ENCODE measurements at places on chromosomes 2 and 18.

GRCh38 chr2:133495226-133495625 is 73.0 kb downstream of the NCKAP5 start:
- no peak for DNase-seq

- DNase-seq: no peak
These were observed 131.6 kb upstream of the FN1 start for GRCh38 chr2:215567504-215567903.

- no peak for DNase-seq
These were observed 411.6 kb upstream of the NRP2 start for GRCh38 chr2:205270689-205271088.

- DNase-seq: no peak
These were observed 2.2 kb downstream of the IL1F10 start for GRCh38 chr2:113069676-113070605.

- no peak for DNase-seq
These were observed 1.8 kb upstream of the ARID5A start for GRCh38 chr2:96534701-96535181.

DNA sequence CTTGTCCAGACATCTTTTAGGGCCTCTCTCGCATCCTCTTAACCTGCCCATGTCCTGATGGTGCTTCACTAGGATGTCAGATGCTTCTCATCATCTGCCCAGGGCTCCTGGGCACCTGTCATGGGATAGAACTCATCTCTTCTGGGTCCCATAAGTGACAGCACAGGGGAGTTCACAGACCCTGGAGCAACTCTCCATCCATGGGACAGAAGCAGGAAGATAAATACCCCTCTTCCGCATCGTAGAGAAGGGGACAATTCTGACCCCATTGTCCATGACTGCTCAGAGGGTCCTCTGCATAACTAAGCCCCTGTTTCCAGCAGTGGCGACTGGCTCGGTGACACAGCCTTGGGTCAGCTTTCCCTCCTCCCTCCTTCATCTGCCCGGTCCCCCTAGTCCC is 82.3 kb downstream of the TWIST2 start:
- DNase-seq: no peak

DNA sequence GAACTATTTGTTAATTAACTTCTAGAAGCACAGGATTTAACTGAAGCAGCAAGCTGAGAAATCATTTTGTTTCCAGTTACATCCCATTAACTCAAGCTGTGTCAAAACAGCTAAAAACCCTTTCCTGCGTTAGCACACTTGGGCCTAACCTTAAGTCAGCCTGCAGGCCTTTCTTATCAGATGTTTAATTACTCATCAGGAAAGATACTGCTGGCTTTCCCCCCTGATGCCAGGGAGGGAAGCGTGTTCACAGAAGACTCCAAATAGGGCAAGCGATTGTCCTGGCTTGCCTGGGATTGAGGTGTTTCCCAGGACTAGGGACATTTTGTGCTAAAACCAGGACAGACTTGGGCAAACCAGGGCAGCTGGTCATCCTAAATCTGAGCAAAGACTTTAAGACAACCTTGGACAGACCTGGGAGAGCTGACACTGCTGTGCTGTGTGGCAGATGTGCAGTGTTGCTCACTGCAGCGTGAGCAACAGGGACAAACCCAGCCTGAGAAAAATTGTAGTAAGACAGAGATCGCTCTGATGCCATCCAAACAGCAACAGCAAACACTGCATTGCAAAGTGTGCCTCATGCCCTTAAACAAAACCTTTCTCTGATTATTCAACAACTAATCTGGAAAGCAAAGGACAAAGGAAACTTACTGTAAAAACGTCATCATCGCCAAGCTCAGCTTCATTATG is 100.9 kb downstream of the SPRED2 start:
- DNase-seq: no peak

DNA sequence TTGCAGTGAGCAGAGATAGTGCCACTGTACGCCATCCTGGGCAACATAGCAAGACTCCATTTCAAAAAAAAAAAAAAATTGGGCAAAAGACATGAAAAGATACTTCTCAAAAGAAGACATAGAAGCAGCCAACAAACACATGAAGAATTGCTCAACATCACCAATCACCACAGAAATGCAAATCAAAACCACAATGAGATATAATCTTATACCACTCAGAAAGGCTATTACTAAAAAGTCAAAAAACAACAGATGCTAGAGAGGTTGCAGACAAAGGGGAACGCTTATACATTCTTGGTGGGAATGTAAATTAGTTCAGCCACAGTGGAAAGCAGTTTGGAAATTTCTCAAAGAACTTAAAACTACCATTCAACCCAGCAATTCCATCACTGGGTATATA is 43.1 kb upstream of the CHAC2 start:
- no peak for DNase-seq

DNA sequence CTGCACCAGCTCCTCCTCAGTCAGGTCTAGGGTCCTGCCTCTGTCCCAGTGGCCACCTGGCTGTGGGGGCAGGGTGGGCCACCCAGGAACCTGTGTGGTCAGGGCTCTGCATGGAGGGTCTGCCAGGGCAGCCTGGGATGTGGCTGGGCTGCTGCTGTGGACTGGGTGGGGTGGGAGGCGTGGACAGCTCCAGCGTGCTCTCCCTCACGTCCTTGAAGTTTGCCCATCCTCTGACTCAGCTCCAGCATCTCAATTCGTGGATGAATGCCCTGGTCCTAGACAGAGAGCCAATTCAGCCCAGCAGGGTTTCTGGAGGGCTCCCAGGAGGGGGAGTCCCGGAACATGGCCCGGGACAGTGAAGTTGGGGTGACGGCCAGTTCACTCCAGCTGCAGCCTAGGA is 64.3 kb upstream of the EPAS1 start:
- DNase-seq: no peak

- peak; percentile 36 for DNase-seq
These were observed 617.5 kb upstream of the SOX11 start for GRCh38 chr2:5074733-5075132.

- no peak for DNase-seq
These were observed 162.1 kb upstream of the ZNF516 start for GRCh38 chr18:76656925-76657827.

GRCh38 chr2:639703-640102 is 37.5 kb downstream of the TMEM18 start:
- DNase-seq: no peak

GRCh38 chr2:29229640-29230039 is 114.4 kb downstream of the CLIP4 start:
- DNase-seq: no peak

DNA sequence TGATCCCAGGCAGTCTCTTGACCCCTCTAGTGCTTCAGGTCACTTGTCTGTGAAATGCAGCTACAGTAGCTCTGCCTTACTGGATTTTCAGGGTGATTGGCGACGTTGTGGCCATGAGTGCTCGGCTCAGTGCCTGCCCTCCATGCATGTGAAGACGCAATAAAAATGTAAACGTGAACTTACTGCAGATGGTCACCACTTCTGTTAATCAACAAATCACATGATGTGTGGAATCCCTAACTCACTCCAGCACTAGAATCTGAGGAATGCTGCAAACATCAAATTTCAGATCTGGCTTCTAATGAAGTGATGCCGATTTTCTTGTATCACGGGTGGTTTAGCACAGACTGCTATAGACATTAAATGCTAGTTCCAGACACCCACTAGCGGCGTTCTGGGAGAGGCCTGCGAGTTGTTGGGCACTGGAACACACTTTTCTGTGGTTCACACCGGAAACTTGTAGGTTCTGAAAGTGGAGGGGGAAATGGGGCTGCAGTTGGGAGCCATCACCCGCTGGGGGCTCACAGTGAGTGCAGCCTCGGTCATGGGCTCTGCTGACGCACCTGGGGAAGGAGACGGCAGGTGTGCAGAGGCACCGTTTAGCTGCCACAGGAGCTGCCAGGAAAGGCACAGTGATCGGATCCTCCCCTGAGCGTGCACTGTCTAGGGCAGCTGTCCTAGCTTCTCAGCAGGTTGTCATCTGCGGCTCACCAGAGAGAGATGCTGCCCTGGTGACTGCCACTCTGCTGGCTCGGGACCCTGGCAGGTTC is 6.5 kb downstream of the CNDP1 start:
- no peak for DNase-seq

- DNase-seq: no peak
These were observed 8.7 kb downstream of the MAL start for GRCh38 chr2:95034221-95034620.

DNA sequence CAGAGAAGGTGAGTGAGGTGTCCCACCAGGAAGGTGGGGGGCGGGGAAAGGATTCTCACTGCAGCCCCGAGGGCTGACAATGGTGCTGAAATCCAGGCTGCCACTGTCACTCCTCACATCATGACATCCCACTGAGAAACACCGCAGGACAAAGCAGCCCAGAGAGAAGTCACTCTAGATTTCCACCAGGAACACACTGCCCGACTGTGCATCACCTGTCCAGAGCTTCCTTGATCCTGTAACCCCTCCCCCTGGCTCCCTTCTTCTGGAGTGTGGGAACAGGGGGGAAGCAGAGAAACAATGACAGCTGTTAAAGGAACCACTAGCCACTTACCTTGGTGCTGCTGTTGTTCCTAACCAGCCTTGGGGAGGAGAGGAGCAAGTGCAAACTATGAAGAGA is 69.9 kb downstream of the MRO start:
- no peak for DNase-seq

GRCh38 chr2:238644095-238645081 is 203.5 kb upstream of the TWIST2 start:
- DNase-seq: no peak

DNA sequence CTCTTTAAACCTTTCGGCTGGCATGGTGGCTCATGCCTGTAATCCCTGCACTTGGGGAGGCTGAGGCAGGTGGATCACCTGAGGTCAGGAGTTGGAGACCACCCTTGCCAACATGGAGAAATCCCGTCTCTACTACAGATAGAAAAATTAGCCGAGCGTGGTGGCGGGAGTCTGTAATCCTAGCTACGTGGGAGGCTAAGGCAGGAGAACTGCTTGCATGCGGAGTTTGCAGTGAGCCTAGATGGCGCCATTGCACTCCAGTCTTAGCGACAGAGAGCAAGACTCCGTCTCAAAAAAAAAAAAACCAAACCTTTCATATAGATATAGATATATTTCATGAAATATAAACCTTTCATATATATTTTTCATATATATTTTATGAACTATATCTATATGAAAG is 864.7 kb downstream of the TRIB2 start:
- DNase-seq: no peak

- DNase-seq: no peak
These were observed 5.2 kb downstream of the XRCC5 start for GRCh38 chr2:216114382-216114713.

- DNase-seq: no peak
These were observed 1609.7 kb upstream of the ACVR2A start for GRCh38 chr2:146235158-146235557.

- no peak for DNase-seq
These were observed 103.9 kb upstream of the LRP1B start for GRCh38 chr2:142234741-142235140.

GRCh38 chr2:117170897-117171296 is 643.6 kb upstream of the DDX18 start:
- no peak for DNase-seq

- no peak for DNase-seq
These were observed 62.6 kb downstream of the MDH1 start for GRCh38 chr2:63651356-63651755.

- no peak for DNase-seq
These were observed 426.5 kb downstream of the SLC4A3 start for GRCh38 chr2:220053919-220054318.

DNA sequence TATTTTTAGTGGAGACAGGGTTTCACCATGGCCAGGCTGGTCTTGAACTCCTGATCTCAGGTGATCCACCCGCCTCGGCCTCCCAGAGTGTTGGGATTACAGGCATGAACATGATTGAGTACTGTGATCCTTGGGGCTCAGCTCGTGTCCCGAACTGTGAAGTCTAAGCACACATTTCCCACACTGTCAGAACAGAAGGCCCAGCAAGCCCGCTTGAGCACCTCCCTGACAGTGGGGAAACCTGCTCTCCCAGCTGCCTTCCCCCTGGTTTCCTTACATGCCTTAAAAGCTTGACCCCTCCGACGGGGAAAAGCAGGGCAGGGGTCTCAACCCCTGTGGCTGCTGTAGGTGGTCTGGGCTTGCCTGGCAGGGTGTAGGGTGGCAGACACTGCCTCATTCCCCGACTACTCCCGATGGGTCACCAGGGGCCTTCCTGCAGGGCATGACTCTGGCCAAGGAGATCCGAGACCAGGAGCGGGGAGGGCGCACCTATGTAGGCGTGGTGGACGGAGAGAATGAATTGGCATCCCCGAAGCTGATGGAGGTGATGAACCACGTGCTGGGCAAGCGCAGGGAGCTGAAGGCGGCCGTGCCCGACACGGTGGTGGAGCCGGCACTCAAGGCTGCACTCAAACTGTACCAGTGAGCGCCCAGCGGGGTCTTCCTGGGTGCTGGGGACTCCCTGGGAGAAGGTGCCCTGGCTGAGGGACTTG is 10.1 kb downstream of the VIL1 start:
- DNase-seq: no peak

GRCh38 chr2:217868911-217869334 is 133.9 kb downstream of the TNS1 start:
- DNase-seq: no peak

- DNase-seq: no peak
These were observed 22.5 kb downstream of the DAPL1 start for GRCh38 chr2:158817588-158817987.

GRCh38 chr2:132577686-132578085 is 92.3 kb downstream of the LYPD1 start:
- no peak for DNase-seq

DNA sequence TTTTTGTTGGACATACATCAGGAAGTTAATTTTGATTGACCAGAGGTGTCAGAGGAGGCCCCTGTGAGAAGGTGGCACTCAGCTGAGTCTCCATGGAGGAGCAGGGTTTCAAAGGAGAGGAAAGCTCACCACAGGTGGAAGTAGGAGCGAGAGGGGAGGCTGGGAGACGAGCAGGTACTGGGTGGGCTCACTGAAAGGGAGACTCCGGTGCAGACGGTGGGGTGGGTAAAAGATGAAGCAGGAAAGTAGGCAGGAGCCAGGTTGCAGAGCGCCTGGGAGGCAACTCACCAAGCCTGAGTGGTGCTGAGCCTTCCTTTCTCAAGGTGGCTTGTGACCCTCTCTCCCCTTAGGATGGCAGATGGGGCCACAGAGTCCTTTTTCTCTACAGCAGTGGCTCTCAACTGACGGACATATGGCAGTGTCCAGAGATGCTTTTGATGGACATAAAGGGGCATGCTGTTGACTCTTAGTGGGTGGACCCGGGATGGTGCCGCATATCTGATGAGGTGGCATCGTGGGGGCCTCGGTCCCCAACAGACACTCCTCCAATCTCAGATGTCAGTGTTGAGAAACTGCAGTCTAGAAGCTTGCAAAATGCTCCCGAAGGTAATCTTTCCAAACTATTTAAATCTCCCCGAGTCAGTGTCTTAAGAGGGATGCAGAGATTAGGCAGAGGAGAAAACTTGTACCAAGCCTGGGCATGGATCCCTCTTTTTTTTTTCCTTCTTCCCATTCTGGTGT is 64.0 kb downstream of the LPIN1 start:
- no peak for DNase-seq

GRCh38 chr2:123840016-123840415 is 185.1 kb upstream of the CNTNAP5 start:
- DNase-seq: no peak

DNA sequence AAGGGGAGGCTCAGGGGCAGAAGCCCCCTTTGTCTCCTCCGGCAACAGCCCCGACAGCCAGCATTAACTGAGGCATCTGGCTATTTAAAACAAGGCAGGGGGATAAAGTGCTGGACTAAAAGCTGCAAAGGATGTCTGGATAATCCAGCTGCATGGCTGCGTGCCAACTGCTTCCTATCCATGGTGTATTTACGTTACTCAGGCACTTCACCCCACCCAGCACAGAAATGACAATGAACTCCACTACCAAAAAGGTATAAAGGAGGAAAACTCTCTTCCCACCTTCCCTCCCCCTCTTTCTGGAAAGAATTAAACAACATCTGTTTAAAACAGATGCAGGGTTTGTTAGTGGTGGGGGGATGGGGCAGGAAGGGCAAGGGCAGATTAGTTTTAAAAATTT is 82.5 kb downstream of the SPRED2 start:
- peak; percentile 18 for DNase-seq
